ENCODE measurements at places on chromosomes 11 and 22.

GRCh38 chr11:85316967-85317366 lies 310.2 kb downstream of the DLG2 start:
- no peak for DNase-seq

GRCh38 chr11:68051191-68052136 lies 12.6 kb downstream of the TCIRG1 start:
- no peak for DNase-seq

GRCh38 chr11:95322539-95322938 lies 91.5 kb upstream of the SESN3 start:
- DNase-seq = no peak

GRCh38 chr22:47484960-47485569 lies 722.6 kb downstream of the TBC1D22A start:
- no peak for DNase-seq

DNA sequence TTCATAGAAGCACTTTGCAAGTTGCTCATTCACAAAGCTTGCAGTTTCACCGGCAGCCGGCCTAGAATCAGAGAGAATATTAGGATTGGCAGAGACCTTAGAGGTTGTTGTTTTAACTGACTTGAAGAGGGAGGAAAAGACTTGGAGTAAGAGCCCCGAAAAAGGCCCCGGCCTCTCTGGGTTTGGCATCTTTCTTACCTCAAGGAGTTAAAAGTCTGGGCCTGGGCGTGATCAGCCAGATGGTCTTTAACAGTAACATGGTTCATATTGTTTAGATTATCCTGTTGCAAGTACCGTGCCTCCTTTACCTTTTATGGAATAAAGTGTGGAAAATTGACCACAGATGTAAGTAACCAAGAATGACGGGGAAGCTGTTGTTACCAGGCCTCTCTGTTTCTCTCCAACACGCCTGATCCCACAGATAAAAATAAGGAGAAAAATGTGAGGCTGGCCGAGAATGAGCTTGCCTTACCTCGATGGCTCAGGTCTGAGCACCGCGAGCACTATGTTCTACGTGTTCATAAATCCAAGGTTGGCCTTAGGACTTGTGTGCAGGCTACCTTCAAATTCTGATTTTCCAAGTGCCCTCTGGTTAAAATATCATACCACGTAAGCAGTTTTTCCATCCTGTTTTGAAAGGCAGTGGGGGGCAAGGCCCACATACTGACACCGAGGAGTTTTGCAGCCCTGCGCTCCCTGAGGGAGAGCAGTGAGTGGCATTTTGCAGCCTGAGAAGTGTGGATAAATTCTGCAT lies 56.4 kb downstream of the PARVA start:
- no peak for DNase-seq

DNA sequence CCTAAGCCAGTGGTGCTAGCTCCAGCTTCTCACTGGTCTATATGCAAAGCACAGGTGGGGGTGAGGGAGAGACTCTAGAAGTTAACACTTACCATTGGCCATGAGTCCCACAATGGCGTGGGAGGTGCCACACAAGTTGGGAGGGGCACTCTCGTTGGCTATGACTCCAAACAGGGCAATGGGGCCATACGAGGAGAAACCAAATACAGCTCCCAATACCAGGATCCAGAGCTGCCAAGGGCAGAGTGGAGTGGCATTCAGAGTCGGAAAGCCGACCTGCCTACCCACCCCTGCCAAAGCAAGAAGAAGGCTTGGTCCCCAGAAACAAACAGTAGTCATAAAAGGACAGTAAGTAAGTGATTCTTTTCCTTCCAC lies 5.6 kb downstream of the SLC37A4 start:
- DNase-seq = no peak

DNA sequence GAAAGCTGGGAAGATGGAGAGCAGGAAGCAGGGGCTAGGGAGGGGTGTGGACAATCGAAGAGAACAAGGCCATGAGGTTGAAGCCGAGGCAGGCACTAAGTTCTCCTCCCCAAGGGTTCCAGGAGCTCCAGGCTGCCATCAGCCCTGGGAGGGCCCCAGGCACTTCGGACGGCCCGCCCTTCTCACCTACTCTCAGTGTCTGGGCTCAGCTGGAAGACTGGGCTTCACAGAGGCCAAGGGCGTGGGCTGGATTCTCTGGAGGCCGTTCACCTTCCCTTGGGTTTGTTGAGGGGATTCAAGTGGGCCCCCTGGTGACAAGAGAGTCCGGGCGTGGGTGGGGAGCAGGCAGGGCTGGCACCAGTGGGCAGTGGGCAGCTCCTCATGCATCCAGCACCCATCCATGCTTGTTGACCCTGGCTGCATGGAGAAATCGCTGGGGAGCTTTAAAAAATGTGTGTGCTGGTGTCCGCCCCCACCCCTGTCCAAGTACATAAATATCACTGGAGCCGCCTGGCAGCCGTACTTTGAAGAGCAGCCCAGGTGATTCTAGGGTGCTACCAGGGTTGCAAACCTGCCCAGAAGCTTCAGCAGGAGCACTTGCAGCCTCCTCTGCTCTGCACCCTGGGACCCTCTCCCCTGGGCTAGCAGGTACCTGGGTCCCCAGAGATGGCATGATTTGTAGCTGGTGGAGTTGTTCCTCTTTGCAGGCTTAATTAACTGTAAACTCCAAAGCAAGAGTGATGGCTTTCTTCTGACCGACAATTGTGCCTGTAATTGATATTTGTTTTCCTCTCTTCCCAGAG lies 74.3 kb downstream of the RTL6 start:
- DNase-seq = no peak

- DNase-seq = no peak
Observed at GRCh38 chr11:112523031-112523430, 262.4 kb upstream of the PLET1 start.

- DNase-seq = no peak
Observed at GRCh38 chr11:69674267-69674885, 777 bp downstream of the LTO1 start.

All from activated CD4-positive, CD25-positive, alpha-beta regulatory T cell (primary cell).